ENCODE measurements at places on chromosomes 3 and 15.

- no peak for DNase-seq
These were observed 729 bp upstream of the ZBTB11 start for GRCh38 chr3:101677436-101678286.

GRCh38 chr15:64138331-64138941, 13.1 kb upstream of the SNX22 start:
- DNase-seq: no peak

GRCh38 chr3:32021155-32021554, 39.6 kb downstream of the ZNF860 start:
- no peak for DNase-seq

- DNase-seq: no peak
These were observed 14.2 kb upstream of the IQSEC1 start for GRCh38 chr3:13087320-13087990.

GRCh38 chr15:74433592-74434262, at the start of gene SEMA7A:
Gene SEMA7A (minus strand): TSS chr15:74433958. CDS start chr15:74433918, 40 bp downstream.
- DNase-seq: peak; percentile 78

GRCh38 chr3:197580253-197580691, 24.5 kb upstream of the BDH1 start:
- no peak for DNase-seq

DNA sequence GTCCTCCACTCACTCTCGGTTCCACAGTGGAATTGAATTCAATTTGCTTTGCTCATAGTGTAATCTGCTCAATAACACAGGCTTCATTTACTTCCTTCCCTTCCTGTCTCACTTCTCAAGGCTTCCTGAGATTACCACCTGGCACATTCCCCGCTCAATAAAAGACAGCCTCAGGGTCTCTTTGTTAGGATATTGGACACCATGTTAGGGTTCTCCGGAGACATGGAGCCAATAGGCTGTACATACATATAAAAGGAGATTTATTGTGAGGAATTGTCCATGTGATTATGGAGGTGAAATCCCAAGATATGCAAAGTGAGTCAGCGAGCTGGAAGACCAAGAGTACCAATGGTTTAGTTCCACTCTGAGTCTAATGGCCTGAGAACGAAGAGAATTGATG, 974.5 kb downstream of the CADM2 start:
- DNase-seq: no peak

- no peak for DNase-seq
These were observed at the start of gene CAPN3 for GRCh38 chr15:42359249-42359648. Gene CAPN3 (plus strand): TSS chr15:42359501. CDS start chr15:42359806, 305 bp downstream.

DNA sequence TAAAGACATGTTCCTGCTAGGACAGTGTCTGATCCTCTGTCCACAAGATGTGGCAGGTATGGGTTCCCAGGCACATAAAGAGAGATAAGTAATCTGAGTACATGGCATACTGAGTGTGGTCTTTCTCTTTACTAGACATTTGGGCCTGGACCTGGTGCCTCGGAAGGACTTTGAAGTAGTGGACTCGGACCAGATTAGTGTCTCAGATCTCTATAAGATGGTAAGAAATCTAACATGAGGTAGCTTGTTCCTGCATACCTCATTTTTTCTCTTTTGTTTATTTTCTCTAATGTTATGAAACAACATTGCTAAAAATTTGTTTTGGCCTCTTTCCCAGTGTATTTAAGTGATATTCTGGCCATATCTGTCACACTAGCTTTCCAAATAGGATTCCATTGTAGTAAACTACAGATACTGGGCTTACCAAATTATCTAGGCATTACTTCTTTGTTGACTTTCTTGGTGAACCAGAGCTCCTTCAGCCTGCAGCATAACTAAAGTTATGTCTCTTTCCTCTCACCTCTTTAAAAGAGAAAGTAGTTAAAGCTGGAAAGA, 309.8 kb upstream of the MANF start:
- DNase-seq: no peak

DNA sequence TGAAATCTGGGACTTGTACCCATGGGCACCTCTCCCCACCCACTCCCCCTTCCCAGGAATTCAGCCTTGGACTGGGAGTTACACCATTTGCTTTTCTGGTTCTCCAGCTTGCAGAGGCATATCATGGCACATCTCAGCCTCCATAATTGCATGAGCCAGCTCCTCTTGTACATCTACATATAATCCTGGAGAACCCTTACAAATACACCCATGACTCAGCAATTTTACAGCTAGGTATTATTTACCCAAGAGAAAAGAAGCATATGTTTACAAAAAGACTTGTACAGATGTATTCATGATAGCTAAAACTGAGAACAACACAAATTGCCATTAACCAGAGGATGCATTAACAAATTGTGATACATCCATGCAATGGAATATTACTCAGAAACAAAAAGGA, 58.4 kb downstream of the RPLP1 start:
- DNase-seq: no peak

GRCh38 chr3:57582474-57583168, 14.5 kb downstream of the ARF4 start:
- no peak for DNase-seq

GRCh38 chr3:86961297-86961696, 29.7 kb downstream of the VGLL3 start:
- DNase-seq: no peak

GRCh38 chr3:135452881-135453280, 512.6 kb upstream of the PPP2R3A start:
- no peak for DNase-seq

DNA sequence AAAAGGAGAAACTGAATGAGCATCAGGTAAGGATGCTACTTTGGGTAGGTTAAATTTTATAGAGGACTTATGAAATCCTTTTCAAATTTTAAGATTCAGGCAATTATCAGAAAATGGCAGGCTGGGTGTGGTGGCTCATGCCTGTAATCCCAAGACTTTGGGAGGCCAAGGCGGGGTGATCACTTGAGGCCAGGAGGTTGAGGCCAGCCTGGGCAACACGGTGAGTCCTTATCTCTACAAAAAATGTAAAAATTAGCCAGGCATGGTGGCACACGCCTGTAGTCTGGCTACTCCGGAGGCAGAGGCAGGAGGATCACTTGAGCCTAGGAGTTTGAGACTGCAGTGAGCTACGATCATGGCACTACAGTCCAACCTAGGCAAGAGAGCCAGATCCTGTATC, 23.1 kb downstream of the DCUN1D1 start:
- DNase-seq: no peak

GRCh38 chr3:104598848-104599511, 767.7 kb upstream of the ALCAM start:
- DNase-seq: no peak

- peak; percentile 43 for DNase-seq
These were observed 94.5 kb upstream of the ADAMTSL3 start for GRCh38 chr15:83559310-83559966.

GRCh38 chr15:93196135-93196670, 107.2 kb upstream of the RGMA start:
- no peak for DNase-seq

DNA sequence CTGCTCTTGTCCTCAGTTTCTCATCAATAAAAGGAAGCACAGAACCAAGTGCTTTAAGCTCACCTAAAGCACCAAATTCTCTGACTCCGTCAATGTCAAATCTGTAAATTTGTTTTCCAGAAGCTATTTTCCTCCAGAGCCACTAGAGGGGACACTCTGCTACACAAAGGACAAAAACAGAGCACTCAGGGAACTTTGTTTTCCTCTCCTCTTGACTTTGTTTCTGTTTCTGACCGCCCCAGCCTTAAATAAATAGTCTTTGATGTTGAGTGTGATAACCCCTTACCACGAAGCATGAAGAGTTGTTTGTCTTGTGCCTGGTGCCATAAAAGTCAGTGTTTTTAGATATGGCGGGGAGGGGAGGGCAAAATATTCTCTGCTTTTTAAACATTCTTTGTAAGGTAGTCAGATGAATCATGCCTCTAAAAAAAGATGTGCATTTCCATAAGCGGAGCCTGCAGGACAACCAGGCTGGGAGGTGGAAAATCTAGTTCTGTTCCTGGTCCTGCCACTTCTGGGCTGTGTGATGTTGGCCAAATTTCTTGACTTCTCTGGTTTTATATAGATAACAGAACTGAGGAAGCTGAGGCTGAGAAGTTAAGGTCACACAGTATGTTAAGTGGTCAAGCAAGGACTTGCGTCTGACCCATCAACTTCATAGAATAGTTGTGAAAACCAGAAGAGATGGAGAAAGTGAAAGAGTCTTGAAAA, 7.3 kb upstream of the ZBTB38 start:
- DNase-seq: no peak

GRCh38 chr3:15300323-15301078, 31.9 kb downstream of the SH3BP5 start:
- no peak for DNase-seq

DNA sequence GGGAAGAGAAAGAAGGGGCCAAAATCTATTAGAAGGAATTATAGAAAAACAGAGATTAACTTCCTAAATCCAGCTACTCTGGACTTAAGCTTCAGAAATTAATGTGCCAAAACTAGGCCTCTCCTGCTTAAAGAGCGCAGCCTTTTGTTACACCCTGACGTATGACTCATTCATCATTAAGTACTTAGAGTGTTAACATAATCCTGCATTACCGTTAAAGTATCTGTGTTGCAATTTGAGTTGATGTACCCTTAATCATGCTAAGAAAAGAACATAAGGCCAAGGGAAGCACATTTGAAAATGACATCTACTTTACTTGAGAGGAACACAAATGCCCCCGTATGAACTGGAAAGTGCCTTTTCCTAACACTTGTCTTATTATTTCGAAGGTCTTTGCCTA, 7.9 kb downstream of the HTR3D start:
- DNase-seq: no peak

GRCh38 chr3:169880576-169881250, 11.0 kb upstream of the LRRC31 start:
- no peak for DNase-seq

GRCh38 chr15:73844356-73844755, 29.0 kb upstream of the TBC1D21 start:
- no peak for DNase-seq

- DNase-seq: no peak
These were observed 49.8 kb downstream of the ZDHHC3 start for GRCh38 chr3:44926172-44926571.

DNA sequence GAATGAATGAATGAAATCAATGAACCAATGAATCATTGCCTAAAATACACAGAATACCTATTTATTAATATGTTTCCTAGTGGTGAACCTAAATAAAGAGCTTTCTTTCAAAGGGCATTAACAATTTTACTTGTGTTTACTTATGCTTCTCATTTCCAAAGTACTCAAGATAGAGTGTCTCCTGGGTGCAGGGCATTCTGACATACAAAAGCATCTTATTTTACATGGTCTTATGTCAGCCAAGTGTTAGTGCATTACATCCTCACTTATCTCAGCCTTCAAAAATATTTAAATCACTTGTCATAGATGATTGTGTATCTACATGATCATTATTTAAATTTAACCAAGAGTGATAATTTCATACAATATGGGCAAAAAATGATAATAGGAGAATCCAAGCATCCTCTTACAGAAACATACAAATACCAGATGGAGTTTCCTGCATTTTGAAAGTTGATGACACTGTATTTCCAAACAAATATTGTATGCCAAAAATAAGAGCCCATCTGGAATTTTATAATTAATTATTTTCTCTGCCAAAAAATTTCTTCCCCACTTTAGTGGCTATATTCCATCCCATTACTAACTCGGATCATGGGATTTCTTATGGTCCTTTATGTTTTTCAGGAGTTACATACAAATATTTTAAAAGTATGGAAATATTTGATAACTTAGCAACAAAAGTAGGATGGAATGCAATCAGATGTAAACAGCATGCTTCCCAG, 279.0 kb downstream of the RBMS3 start:
- no peak for DNase-seq

GRCh38 chr15:84725001-84725491, 9.1 kb upstream of the SEC11A start:
- DNase-seq: no peak

DNA sequence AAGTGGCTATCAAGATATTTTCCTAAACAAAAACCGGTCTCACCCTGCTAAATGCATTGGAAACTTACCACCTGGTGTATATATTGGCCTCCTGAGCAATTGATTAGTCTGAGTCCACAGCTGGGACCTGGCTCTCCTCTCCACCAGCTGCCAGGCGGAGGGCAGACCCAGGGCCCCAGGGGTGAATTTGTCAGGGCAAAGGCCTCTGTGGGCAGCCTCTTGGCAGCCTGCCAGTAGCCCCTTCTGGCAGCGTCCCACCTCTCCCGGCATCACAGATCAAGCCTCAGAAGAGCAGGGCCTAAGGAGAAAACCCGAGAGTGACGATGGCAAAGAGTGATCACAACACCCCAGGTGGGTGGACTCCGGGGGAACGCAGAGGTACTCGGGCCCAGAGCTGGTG, 43.0 kb upstream of the IDH2 start:
- no peak for DNase-seq

DNA sequence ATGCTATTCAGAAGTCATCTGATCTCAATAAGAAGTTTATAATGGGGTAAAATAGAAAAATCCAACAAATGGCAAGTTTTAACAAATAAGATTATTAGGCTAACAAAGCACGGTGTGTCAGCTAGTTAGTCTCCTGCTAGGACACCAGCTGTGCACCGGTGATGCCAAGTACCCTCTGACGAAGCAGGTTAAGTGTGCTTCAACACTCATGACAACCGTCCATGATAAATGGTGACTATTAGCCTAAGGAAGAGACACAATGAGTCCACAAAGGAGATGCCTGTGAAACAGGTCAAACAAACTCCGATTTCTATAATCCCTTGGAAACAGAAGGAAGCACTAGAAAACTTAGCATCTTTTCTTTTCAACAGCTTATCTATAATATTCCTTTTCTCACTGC, 36.5 kb downstream of the ATP13A3 start:
- DNase-seq: no peak

DNA sequence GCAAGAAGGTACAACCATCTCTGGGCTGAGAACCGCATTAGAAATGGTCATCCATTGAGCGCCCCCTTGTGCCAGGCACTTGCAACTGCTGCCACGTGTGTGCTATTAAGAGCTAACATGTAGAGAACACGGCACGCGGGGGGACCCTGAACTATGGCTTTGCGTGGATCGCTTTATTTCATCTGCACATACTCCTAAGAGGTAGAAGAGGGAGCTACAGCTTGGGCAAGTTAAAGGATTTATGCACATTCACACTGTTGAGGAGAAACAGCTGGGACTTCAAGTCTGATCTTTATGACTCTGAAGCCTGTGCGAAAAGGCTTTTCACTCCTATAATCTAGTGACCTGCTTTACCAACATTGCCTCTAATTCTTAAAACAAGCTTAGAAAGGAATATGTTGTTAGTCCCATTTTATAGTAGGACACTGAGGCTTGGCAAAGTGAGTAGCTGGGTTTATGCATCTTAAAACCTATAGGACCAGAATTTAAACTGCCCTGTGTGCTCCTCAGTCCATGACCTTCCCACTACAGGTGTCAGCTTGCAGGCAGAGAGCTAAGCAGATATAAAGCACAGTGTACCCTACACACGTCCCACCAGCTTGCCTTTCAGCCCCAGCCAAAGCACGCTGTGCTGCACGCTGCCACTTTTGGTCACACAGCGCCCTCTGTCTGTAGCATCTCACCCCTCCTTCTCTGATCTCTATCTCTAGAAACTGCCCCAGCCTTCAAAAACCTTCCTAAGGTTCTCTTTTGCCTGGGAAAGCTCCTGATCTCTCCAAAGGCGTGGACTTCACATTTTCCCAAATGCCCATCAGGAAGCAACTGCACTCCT, 57.8 kb downstream of the STARD5 start:
- peak; percentile 86 for DNase-seq

- no peak for DNase-seq
These were observed 18.2 kb downstream of the C15orf62 start for GRCh38 chr15:40787991-40788390.
